ENCODE measurements at places on chromosomes 7 and 10.
A peak's percentile ranks its signal among the peaks of the same experiment; 100 is the strongest.

GRCh38 chr7:134782121-134782623 lies 2.7 kb downstream of the CALD1 start:
- DNase-seq = no peak

- DNase-seq = no peak
Observed at GRCh38 chr10:78260141-78260540, 226.5 kb downstream of the RPS24 start.

DNA sequence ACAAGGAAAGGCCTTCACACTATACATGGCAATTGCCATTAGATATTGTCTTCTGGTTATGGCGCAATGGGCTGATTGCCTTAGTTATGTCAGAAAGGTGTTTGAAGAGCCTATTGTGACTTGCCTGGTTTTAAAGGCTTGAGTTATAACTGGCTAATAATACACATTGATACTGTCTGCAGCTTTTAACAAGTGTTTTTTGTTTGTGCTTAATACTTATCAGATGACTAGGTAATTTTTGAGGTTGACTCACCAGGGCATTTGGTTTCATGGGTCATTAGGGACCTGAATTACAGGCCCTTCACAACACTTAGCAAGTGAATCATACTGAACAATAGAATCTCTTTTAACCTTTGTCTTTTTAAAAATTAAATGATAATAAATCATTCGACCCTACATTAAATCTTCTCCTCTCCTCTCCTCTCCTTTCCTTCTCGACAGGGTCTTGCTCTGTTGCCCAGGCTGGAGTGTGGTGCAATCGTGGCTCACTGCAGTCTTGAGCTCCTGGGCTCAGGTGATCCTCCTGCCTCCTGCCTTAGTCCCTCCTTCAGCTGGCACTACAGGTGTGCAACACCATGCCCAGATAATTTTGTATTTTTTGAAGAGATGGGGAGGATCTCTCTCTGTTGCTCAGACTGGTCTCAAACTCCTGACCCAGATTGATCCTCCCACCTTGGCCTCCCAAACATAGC lies 196.3 kb downstream of the JCAD start:
- DNase-seq = no peak

GRCh38 chr10:130221456-130222375 lies 85.5 kb downstream of the GLRX3 start:
- DNase-seq = peak; percentile 11

DNA sequence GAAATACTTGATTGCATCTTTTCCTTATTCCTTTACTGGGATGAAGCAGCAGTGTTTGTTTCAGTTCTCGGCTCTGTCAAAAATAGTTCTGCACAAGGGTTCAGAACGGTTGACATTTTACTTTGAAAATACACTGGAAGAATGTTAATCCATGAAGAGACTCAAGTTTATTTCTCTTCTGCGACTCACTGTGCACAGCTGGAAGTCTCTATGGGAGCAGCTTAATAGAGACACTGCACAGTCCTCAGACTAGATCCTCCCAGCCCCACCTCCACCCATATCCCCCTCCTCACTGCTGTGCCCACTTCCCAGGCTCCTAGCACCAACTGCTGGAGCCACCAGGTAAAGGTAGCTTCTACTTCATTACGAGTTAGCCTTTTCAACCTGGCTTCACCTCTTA lies 517.8 kb downstream of the GRID1 start:
- no peak for DNase-seq

- DNase-seq = no peak
Observed at GRCh38 chr7:122674502-122674901, 24.4 kb downstream of the RNF133 start.

- DNase-seq = peak; percentile 47
Observed at GRCh38 chr7:77940647-77941046, 142.1 kb downstream of the PHTF2 start.

DNA sequence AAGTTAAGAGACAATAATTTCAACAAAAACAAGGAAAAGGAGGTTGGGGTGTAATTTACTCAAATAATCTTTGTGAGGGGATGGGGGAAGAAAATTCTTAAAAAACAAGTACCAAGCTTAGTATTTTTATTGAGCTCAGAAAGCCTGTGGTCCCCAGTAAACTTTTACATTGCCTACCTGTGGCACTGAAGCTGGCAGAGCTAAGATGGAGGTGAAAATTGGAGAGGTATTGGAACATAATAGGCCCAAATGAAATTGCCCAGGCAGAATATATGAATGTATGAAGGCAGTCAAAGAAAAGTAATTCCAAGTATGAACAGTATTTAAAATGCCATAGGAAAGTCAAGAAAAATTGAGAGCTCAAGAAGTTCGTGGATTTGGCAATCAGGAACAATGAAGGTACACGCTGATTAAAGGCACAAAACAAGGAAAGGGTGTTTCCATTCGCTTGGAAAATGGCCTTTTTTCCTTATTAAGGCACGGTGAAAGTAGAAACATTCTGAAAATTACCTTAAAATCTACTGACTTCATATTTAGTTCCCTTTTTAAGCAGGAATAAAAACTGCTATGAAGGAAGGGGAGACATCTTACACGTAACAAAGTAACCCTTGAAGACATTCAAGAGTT lies 3.4 kb upstream of the KMT2E start:
- no peak for DNase-seq

- no peak for DNase-seq
Observed at GRCh38 chr10:1115607-1115955, 59.4 kb downstream of the WDR37 start.

DNA sequence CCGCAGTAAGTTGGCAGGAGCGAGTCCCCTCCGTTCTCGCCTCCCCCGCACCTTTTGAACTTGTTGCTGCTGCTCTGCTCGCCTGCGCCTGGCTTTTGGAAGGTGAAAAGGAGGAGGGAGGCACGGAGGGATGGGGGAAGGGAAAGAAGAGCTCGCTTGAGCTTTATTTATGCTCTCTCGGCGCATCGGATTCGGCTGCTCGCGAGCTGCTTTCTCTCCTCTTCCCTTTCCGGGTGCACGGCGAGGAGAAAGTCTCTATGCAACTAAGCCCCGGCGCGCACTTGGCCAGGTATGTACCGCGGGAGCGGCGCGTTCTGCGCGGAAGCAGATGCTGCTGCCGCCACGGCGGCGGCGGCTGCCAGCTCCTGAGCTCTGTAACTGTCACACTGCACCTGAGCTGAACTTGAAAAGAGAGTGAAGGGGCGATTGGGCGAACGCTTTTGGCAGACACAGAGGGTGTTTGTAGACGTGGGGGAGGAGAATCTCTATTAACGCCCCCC lies 551 bp downstream of the KCND2 start:
- peak; percentile 54 for DNase-seq

- no peak for DNase-seq
Observed at GRCh38 chr10:48205918-48206317, 68.6 kb downstream of the FRMPD2 start.

- DNase-seq = no peak
Observed at GRCh38 chr10:131667047-131667446, 233.8 kb upstream of the PPP2R2D start.

DNA sequence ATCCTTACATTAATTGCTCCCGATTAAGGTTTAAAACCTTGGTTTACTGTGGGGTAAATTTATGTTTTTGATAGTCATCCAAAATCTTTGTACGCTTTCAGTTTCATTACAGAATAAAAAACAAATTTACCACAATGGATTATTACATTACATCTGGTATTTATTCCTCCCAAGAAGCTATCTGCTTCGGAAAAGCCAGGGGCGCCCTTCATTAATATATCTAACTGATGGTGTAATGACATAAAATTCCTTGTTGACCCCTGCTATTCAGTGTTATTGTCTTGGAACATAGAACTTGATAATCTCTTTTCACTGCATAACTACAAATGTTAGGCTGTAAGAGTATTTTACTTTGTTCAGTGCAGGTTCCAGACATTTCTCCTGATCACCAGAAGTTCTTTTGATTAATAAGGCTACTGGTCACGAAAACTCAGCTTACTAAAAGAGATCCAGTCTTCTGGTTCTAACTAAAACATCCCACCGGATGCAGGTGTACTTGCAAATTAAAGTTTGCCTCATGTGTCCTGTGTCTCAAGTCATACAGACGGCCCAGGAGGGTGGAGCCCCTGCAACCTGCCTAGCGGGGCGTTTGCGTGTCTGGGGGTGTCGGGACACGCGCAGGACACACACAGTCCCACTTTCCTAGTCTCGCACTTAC lies 581 bp upstream of the GLCCI1 start:
- peak; percentile 26 for DNase-seq

- no peak for DNase-seq
Observed at GRCh38 chr10:131745591-131745990, 155.2 kb upstream of the PPP2R2D start.

- DNase-seq = no peak
Observed at GRCh38 chr7:151254316-151254715, 5.8 kb upstream of the SMARCD3 start.

DNA sequence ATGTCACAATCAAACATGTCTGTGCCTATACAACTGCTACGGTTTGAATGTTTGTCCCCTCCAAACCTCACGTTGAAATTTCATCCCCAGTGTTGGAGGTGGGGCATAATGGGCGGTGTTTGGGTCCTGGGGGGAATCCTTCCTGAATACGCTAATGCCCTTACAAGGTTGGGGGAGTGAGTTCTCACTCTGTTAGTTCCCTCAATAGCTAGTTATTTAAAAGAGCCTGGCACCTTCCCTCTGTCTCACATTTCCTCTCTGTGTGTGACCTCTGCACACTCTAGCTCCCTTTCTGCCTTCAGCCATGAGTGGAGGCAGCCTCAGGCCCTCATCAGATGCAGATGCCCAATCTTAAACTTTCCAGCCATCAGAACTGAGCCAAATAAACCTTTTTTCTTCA lies 129.5 kb downstream of the GRM8 start:
- no peak for DNase-seq

- no peak for DNase-seq
Observed at GRCh38 chr7:113730309-113730955, 188.4 kb downstream of the PPP1R3A start.

DNA sequence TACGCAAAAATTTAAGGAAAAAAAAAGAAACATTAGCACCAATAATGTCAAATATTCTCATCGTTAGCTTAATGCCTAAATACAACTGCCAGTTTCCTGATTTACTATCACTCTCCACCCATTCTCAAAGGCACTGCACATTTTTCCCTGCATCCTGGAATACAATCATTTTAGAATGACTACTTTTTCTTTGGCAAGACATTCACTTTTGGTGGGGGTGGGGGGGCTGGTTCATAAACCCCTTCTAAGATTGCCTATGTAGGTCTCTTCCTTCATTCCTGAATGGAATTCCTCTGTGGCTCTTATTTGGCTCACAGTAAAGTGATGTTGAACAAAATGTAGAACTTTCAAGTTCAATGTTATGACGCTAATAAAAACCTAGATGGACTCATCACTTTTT lies 74.3 kb downstream of the RNLS start:
- DNase-seq = no peak

GRCh38 chr10:125232841-125233240 lies 72.5 kb upstream of the CTBP2 start:
- no peak for DNase-seq

DNA sequence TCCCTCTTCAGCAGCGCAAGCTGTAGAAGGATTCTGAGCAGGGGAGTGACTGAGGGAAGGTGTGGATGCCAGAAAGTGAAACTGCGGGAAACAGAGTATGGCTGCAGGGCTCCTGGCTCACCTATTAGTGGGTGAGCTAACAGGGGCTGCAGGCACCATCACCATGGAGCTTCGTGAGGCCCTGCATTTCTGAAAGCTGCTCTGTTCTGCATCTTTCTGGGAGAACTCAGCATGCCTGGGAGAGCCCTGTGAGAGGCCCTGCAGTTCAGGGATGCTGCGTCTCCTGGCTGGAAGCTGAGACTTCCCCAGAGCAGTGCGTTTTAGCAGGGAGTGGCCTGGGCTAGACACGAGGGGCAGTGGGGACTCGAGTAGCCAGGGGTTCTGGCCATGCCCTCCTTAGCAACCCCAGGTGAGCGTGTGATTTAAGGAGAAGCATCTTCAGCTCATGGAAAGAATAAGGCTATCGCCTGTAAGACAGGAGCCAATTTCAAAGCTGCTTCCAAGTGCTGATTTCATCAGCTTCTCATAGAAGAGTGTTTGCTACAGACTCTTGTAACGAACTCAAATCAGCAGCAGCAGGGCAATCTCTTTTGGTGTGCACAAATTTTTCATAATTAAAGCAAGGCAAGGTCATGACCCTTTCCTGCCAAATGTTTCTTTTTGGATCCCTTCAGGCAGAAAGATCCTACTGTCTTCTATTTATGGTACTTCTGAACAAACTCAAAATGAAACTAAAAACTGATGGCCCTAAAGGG lies 293.6 kb upstream of the ZNF32 start:
- no peak for DNase-seq

- no peak for DNase-seq
Observed at GRCh38 chr7:1127001-1127400, 33.0 kb downstream of the ZFAND2A start.

GRCh38 chr10:94219829-94220228 lies 142.9 kb downstream of the NOC3L start:
- DNase-seq = no peak

DNA sequence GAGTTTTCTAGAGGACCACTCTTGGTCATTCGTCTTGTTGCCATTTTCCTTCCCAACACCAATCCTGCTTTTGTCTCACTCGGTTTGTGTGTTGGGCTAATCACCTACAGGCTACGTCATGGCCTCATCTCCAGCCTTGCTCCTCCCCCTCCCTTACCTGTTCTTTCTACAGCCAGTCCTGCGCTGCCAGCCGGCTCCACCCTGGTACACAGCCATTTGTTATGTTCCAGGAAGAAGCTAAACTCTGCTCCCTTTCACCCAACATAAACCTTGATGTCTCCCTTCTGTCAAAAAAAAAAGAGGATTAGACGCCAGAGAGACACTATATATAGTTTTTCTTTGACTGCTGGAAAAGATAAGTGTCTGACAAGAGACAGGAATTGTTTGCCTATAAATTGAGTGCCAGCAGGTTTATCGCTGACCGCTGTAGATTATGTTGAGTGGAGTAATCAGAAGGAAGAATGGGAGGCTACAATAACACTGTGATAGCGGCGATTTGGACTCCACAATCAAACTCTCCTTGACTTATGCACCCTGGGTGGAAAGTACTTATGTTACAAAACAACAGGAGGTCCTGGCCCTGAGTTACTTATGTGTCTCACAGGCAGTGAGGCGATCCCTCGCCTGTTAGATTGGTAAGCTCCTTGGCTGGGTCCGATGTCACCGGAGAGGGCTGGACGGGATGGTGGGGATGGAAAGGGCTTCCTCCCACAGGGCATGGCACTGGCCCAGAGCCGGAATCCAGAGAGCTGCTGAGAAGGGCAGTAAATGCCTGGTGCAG lies 171.3 kb upstream of the BMPER start:
- DNase-seq = no peak

DNA sequence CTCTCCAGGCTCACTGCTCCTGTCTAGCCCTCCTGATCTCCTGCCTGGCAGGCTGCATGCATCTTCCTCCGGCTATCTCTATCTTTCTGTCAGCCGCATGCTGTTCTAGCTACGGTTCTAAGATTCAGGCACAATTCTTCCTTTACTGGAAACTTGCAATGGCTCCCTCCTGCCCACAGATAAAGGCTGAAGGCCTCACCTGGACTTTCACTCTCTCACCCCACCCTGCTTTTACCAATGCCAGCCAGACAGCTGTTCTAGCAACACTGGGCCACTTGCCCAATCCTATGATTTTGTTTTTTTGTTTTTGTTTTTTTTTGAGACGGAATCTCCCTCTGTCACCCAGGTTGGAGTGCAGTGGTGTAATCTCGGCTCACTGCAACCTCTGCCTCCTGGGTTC lies 38.3 kb downstream of the BEND7 start:
- DNase-seq = no peak
